Activated CD4-positive, alpha-beta T cell treated with anti-CD3 and anti-CD28 coated beads, Interleukin-2, amount 50 U/mL, for 1 hour (primary cell): ENCODE measurements at places on chromosomes 7 and 10.
A peak's percentile ranks its signal among the peaks of the same experiment; 100 is the strongest.

- DNase-seq, result no peak
Observed at GRCh38 chr10:21304198-21304597, 221.3 kb downstream of the SKIDA1 start.

- no peak for DNase-seq
Observed at GRCh38 chr7:149225106-149225505, 14.3 kb upstream of the ZNF212 start.

DNA sequence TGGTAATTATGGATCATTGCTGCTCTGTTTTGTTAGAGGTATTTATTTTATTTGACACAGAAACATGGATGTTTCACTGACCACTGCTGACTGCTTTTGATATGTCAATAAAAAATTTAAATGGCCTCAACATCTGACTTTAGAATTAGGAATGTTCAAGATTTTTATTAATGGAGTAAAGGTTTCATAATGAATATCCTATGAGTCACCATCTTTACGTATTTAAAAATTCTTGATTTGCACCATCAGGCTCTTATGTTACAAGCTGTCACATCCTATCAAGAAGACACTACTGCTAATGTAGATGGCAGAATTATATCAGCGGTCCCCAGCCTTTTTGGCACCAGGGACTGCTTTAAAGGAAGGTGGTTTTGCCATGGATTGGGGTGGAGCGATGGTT, 578.7 kb upstream of the NRP1 start:
- no peak for DNase-seq

GRCh38 chr10:58066126-58066525, 201.6 kb downstream of the IPMK start:
- DNase-seq, result no peak

DNA sequence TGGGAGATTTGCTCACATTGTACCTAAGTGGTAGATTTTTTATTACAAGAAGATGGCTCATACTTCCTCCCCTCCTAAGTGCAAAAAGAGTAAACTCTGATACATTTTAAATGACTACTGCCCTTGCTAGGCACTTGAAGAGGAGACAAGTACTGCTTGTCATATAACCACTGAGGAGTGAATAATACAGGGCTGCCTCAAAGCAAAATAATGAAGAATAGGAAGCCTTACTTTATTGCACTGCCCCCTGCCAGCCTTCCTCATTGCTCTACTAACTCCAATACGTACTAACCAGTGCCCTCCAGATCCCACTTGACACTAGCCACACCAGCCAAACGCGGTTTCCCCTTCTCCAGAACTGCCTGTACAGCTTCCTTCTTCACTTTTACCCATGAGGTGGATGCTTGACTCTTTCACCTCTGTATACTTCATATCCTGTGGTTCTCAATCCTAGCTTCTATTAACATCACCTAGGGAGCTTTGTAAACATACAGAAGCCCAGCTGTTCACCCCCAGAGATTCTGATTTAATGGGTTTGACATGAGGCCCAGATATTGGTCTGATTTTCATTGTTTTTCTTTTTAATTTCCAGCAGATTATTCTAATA, 11.7 kb upstream of the MTERF1 start:
- DNase-seq, result no peak

- DNase-seq, result peak; percentile 98
Observed at GRCh38 chr7:23013715-23014649, at the start of gene HYCC1. Gene HYCC1, minus strand, starts transcription at chr7:23014130. Its CDS starts 23,019 bp downstream, at chr7:22991111.

GRCh38 chr10:119742947-119743648, 17.2 kb downstream of the INPP5F start:
- no peak for DNase-seq

DNA sequence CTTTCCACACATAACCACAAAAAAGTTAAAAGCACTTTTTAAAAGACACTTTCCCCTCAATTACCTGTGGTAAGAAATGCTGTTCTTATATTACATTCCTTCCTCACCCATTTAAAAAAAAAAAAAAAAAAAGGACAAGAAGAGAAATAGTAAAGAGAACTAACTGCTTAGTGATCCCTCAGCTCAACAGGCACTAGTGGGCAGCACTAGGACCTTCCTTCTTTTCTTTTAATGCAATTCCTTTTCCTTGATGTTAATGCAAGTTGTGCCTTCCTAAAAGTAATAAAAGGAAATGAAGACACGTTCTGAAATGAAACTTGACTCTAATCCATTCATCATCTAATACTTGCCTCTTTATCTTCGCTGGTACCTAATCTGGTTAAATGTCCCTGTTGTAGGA, 189.7 kb downstream of the TCF7L2 start:
- no peak for DNase-seq

- no peak for DNase-seq
Observed at GRCh38 chr7:139049111-139049510, 13.3 kb upstream of the ZC3HAV1L start.

DNA sequence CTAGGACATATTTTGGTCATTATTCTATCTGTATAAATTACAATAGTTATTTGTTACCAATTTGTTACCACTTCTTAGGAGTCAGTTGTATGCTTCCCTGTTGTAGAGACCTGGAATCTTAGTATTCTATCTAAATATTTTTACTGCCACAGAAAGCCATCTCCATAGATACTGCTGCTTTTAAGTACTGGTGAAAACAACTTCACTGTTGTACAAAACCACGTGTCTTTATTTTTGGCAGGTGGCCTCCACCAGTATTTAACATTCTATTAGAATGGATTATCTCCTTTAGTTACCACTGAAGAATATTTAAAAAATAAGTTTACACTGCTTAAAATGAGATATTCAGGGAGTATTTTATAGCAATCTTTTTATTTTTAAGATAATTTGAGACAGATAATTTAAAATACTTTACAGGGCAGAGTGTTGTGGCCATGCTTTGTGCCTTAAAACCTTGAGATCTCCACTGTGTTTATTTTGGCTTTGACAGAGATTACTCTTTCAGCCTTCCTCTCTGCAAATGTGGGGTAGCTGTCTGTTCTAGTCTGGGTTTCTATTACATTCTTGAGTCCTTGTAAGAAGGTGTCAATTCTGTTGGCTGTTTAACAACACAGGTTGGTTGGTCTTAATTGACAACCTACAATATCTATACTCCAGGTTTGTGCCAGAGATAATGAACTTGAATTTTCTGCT, 185.6 kb downstream of the LRRC4 start:
- DNase-seq, result no peak

DNA sequence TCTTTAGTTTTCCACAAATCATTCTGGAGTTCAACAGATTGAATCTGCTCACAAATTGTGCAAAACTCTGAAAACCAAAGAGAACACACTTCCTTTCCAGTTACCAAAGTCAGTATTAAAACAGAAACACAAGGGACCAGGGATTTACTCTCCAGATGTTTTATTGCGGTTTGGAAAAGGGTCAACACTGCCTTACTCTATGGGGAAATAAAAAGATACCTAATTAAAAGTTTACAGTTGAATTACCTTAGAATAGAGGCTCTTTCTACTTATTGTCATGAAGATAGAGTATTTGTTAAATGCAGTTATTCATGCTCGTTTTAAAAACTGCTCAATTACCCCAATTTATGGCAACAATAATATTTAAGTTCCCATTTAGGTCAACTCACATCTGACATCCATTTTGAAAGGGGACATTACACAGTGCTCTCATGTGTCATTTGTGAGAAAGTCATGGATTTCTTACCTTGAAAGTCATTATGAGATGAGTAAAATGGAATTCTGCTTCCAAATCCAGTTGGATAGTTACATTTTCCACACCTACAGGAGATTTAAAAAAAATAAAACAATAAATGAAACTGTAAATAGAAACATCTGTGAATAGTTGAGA, 8.4 kb downstream of the LAMB1 start:
- DNase-seq, result no peak
